A549 treated with DMSO at 1 μM for 4 hours (cell line): ENCODE measurements at places on chromosomes 1 and 21. TPM values are rescaled to one million over a fixed set of nuclear protein-coding genes. Genes with fewer than 3 reads are reported as not detected.

The CRTC2 gene
- total RNA-seq, result 32.7 to 45.4 TPM (median 42.7 TPM) in 5 replicates

The ICOSLG gene
- 2.4 to 2.8 TPM (median 2.6 TPM) in 5 replicates for total RNA-seq

The VHLL gene
- not detected in 5 replicates for total RNA-seq

The ACTN2 gene
- 0.01 to 0.10 TPM (median 0.09 TPM) in 3 of 5 replicates, not detected in the others for total RNA-seq

The NTNG1 gene
- total RNA-seq, result not detected in 5 replicates

The PFKL gene
- total RNA-seq, result 42.1 to 52.3 TPM (median 44.3 TPM) in 5 replicates

The SRSF10 gene
- 67.6 to 94.9 TPM (median 85.0 TPM) in 5 replicates for total RNA-seq

The MCOLN2 gene
- total RNA-seq, result 1.7 to 3.1 TPM (median 2.8 TPM) in 5 replicates

The FAM72B gene
- 6.1 to 9.0 TPM (median 7.2 TPM) in 5 replicates for total RNA-seq

The VANGL1 gene
- 18.5 to 25.6 TPM (median 22.7 TPM) in 5 replicates for total RNA-seq

The TMEM81 gene
- total RNA-seq, result 2.2 to 3.5 TPM (median 2.6 TPM) in 5 replicates

The MYOG gene
- total RNA-seq, result not detected in 5 replicates

The SFN gene
- total RNA-seq, result 425 to 552 TPM (median 445 TPM) in 5 replicates

The GPR161 gene
- 9.2 to 15.6 TPM (median 12.6 TPM) in 5 replicates for total RNA-seq

The MANEAL gene
- total RNA-seq, result 24.1 to 27.2 TPM (median 26.6 TPM) in 5 replicates

The LMX1A gene
- total RNA-seq, result not detected in 5 replicates

The ZNF683 gene
- total RNA-seq, result not detected in 5 replicates

The LCE1D gene
- total RNA-seq, result not detected in 5 replicates

The ALX3 gene
- total RNA-seq, result not detected in 5 replicates

The F13B gene
- total RNA-seq, result 0.05 to 0.13 TPM in 2 of 5 replicates, not detected in the others

The PROX1 gene
- 0.05 to 0.46 TPM (median 0.06 TPM) in 4 of 5 replicates, not detected in the other for total RNA-seq

The MYBPH gene
- not detected in 5 replicates for total RNA-seq

The BMP8B gene
- total RNA-seq, result 3.8 to 4.8 TPM (median 4.4 TPM) in 5 replicates

The IGSF3 gene
- total RNA-seq, result 19.0 to 26.5 TPM (median 23.3 TPM) in 5 replicates

The BSND gene
- not detected in 5 replicates for total RNA-seq

The TRAF5 gene
- total RNA-seq, result 7.2 to 8.9 TPM (median 7.4 TPM) in 5 replicates

The EXO1 gene
- total RNA-seq, result 23.9 to 35.9 TPM (median 31.0 TPM) in 5 replicates

The OVAAL gene
- not detected in 5 replicates for total RNA-seq

The LCE1A gene
- not detected in 5 replicates for total RNA-seq

The AJAP1 gene
- not detected in 5 replicates for total RNA-seq

The OPRD1 gene
- 0.03 to 0.06 TPM (median 0.05 TPM) in 5 replicates for total RNA-seq

The PLPPR4 gene
- total RNA-seq, result 0.02 TPM in 1 of 5 replicates, not detected in the others

The GSTM2 gene
- 3.2 to 5.2 TPM (median 4.0 TPM) in 5 replicates for total RNA-seq

The FCRL5 gene
- not detected in 5 replicates for total RNA-seq

The ADAM15 gene
- total RNA-seq, result 64.6 to 76.9 TPM (median 67.8 TPM) in 5 replicates

The AMY2A gene
- not detected in 5 replicates for total RNA-seq
